ENCODE measurements at places on chromosomes 3 and 15. TPM values are rescaled to one million over a fixed set of nuclear protein-coding genes. Genes with fewer than 3 reads are reported as not detected.
A peak's percentile ranks its signal among the peaks of the same experiment; 100 is the strongest.

The ITIH1 gene
- total RNA-seq = not detected

The CHRNA3 gene
- total RNA-seq = 0.09 TPM

The SLC27A2 gene
- total RNA-seq = 3.1 TPM

The ZNF35 gene
- 2.6 TPM for total RNA-seq

The FBXW12 gene
- 6.3 TPM for total RNA-seq

The CFAP161 gene
- 0.16 TPM for total RNA-seq

DNA sequence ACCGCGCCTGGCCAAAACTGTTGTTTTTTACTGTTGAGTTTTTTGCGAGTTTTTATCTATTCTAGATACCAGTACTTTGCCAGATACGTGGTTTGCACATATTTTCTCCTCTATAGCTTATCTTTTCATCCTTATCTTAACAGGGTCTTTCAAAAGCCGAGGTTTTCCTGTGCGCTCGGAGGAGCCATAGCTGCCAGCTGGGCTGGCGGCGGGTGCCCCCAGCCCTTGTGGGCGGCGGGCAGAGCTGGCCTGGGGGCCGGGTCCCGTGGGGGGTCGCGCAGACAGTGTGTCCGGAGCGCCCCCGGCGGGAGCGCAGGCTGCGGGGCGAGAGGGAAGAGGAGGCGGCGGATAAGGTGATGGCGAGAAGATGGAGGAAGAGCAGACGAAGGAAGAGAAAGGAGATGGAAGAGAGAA, 11.1 kb upstream of the EIF4A2 start:
- peak overlapping the region; percentile 6 for H3K27ac ChIP-seq
- H3K4me1 ChIP-seq = no peaks in the 10 kb centered on the region
- H3K36me3 ChIP-seq = no peaks in the 10 kb centered on the region
- no peak for DNase-seq

GRCh38 chr3:190127195-190127594, 6.5 kb upstream of the P3H2 start:
- no peaks in the 10 kb centered on the region for H3K27me3 ChIP-seq
- no peaks in the 10 kb centered on the region for H3K4me1 ChIP-seq
- DNase-seq = no peak
- H3K36me3 ChIP-seq = no peaks in the 10 kb centered on the region

- DNase-seq = no peak
- H3K4me3 ChIP-seq = no peak overlapping the region
These were observed 8.6 kb upstream of the PPM1L start for GRCh38 chr3:160747422-160747821.

DNA sequence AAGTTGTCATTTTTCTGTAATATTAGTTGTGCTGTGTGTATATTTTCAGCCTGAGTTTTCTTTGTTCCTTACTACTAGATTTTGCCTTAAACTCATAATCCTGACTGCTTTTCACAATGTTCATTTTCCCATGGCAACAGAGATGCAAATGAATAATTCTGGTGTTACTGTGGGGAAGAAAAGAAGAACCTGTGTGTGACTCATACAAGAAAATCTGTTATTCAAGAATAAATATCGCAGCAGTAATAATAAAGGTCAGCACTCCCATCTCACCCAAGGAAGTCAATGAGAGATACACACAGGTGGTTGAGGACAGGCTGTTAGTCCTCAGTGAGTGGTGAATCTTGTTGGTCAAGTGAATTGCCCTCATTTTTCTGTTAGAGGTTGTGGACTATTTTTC, 656.6 kb upstream of the NAALADL2 start:
- no peaks in the 10 kb centered on the region for H3K36me3 ChIP-seq
- H3K27ac ChIP-seq = no peak overlapping the region
- H3K4me3 ChIP-seq = no peak overlapping the region
- no peak for DNase-seq
- no peaks in the 10 kb centered on the region for H3K27me3 ChIP-seq

DNA sequence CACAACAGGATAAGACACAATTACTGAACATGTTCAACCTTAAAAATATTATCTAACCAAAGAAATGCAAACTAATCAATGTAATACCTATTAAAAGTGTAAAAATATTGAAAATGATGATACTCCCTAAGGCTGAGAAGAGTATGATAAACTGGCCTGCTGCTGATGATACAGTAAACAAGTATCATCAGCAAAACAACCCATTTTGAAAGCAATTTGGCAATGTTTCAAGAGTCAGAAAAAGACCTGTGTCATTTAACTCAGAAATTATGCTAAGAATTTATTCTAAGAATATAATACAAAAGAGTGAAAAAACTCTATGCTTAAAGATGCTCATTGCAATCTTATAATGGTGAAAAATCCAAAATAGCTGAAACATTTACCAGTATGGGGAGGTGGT, 22.1 kb downstream of the CCDC191 start:
- H3K27ac ChIP-seq = no peak overlapping the region
- H3K36me3 ChIP-seq = no peaks in the 10 kb centered on the region
- DNase-seq = no peak

DNA sequence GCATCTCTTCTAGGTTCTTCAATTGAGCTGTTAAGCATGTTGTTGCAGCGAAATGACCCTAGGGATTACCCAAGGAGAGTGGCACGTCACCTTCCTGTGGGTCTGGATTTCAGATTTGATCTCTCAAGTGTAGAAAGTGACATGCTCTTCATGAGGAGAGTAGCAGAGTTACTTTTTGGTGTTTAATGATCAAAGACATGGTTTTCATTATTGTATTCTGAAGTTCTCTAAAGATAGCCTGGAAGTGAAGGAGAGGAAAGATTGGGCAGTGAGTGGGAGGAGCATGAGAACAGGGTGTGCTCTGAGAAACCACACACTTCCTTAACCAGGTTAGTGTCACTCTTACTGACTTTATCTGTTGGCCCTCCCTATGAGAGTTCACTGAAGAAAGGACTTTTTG, 153.6 kb downstream of the AKAP13 start:
- peaks cover 22% of the 10 kb centered on the region for H3K4me1 ChIP-seq
- no peaks in the 10 kb centered on the region for H3K36me3 ChIP-seq
- no peak overlapping the region for H3K4me3 ChIP-seq
- DNase-seq = no peak
- H3K27ac ChIP-seq = no peak overlapping the region
- no peaks in the 10 kb centered on the region for H3K27me3 ChIP-seq

DNA sequence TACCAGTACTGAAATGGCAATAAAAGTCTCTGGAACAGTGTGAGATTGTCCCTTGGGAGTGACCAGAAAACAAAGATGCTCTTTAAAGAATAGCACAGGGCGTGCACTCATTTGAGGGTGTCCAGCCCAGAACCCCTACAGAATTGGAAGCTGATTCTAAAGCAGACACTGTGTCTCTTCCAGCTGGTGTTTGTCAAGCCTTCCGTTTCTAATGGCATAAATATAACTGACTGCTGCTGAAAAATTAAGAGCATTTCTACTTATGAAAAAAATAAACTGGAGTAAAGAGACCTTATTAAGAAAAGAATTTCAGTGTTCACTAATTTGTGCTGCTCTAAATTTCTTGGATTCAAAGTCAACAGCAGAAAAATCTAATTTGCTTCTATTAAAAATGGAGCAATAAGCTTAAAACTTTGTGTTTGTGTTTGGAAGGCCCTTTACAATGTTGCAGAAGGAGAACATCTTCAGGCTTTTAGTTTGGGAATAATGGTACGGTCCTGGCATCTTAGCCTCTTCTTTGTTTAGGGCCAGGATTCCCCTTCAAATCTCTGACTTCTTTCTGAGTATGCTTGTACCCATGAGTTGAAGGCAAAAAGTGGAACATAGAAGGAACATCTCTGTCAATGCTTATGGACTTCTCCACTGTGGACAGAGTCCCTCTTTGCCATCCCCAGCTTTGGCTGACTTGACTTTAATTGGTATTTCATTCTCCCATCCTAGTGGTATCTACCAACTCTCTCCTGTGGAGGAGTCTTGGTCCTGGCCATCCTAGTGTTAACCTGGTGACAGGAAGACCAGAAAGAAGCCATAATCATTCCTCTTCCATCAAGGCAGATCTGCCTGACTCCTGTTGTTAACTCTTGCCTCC, 65.9 kb downstream of the THSD4 start:
- H3K36me3 ChIP-seq = no peaks in the 10 kb centered on the region
- H3K4me1 ChIP-seq = no peaks in the 10 kb centered on the region
- no peak overlapping the region for H3K27ac ChIP-seq
- DNase-seq = no peak
- no peaks in the 10 kb centered on the region for H3K27me3 ChIP-seq

GRCh38 chr15:93524432-93524831, 435.4 kb upstream of the RGMA start:
- peak; percentile 41 for DNase-seq
- H3K4me3 ChIP-seq = no peak overlapping the region
- no peaks in the 10 kb centered on the region for H3K36me3 ChIP-seq
- no peaks in the 10 kb centered on the region for H3K4me1 ChIP-seq
- no peak overlapping the region for H3K27ac ChIP-seq

DNA sequence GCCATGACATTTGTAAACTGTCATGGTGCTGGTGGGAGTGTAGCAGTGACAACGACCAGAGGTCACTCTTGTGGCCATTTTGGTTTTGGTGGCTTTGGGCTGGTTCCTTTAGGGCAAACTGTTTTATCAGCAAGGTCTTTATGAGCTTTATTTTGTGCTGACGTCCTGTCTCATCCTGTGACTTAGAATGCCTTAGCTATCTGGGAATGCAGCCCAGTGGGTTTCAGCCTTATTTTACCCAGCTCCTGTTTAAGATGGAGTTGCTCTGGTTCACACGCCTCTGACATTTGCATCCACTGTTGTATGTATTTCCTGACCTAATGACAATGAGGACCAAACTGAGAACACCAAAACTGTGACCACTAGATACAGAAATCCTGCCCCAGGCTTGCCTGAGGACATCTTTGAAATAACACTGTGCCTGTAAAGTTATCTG, 37.6 kb downstream of the RAB8B start:
- no peak overlapping the region for H3K27ac ChIP-seq
- no peak overlapping the region for H3K4me3 ChIP-seq
- no peaks in the 10 kb centered on the region for H3K36me3 ChIP-seq
- H3K27me3 ChIP-seq = no peaks in the 10 kb centered on the region
- H3K4me1 ChIP-seq = no peaks in the 10 kb centered on the region

DNA sequence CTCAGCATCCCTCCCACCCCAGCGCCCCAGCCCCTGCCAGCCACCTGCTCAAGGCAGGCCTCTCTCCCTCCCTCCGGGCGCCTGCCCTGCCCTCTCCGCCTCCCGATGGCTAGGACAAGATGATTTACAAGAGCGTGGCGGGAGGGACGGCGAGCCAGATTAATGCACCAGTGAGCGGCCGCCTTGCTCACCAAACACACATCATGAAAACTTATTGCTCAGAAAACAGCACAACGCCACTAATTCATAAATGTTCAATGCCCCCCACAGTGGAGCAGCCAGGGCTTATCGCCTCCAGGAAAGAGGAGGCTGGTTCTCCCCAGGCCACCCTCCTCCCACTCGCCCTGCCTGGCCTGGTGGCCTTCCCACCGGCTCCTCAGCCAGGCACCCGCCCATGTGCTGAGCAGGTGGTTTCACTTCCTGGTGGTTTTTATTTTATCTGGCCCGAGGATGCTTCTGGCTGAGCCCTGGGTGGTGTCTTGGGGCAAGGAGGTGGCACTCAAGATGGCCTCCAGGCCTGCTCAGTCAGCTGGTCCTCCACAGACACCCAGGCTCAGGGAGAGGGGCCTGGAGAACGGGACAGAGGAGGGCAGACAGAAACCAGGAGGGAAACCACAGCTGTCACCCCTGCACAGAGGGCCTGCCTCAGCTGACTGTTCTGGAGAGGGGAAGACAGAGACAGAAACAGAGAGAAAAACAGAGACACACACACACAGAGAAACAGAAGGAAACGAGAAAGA, 284.9 kb downstream of the UACA start:
- H3K4me3 ChIP-seq = no peak overlapping the region
- no peaks in the 10 kb centered on the region for H3K4me1 ChIP-seq
- no peak overlapping the region for H3K27ac ChIP-seq
- no peak for DNase-seq
- no peaks in the 10 kb centered on the region for H3K36me3 ChIP-seq

- H3K27me3 ChIP-seq = no peaks in the 10 kb centered on the region
- no peak overlapping the region for H3K27ac ChIP-seq
- H3K4me1 ChIP-seq = no peaks in the 10 kb centered on the region
- no peaks in the 10 kb centered on the region for H3K36me3 ChIP-seq
These were observed 43.4 kb downstream of the NIPA2 start for GRCh38 chr15:22881739-22882440.

GRCh38 chr3:26484140-26484539, 138.4 kb upstream of the LRRC3B start:
- no peak for DNase-seq
- no peaks in the 10 kb centered on the region for H3K4me1 ChIP-seq
- H3K4me3 ChIP-seq = no peak overlapping the region
- H3K27me3 ChIP-seq = no peaks in the 10 kb centered on the region
- H3K36me3 ChIP-seq = no peaks in the 10 kb centered on the region

DNA sequence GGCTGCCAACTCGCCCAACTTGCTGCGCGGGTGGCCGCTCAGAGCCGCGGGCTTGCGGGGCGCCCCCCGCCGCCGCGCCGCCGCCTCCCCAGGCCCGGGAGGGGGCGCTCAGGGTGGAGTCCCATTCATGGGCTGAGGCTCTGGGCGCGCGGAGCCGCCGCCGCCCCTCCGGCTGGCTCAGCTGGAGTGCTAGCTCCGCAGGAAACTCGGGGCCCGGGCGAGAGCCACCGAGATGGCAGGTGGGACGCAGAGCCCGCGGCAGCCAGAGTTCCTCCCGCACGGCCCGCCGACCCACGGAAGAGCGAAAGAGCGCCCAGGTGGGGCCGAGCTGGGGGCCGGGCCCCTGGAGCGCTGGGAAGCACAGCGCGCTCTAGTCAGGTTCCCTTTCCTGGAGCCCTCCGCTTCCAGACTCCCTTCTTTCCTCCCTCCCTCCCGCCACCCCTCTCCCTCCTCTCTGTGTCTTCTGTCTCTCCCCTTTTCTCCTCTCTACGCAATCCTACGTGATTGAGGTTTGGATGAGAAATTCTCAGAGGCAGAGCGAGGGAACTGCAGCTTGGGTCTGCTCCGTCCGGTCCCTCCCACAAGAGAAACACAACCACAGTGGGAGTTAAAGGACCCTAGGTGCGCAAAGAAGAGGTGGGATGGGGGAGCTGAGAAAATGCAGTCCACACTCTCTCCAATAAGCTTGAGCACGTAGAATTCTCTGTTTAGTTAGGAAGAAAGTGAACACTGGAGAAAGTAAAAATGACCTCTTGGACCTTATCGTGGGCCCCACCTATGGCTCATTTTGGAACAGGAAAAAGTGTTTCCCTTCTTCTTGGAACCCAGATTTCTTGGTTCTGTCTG, 317.3 kb downstream of the FGF12 start:
- H3K4me1 ChIP-seq = no peaks in the 10 kb centered on the region
- no peaks in the 10 kb centered on the region for H3K27me3 ChIP-seq
- H3K36me3 ChIP-seq = no peaks in the 10 kb centered on the region
- no peak overlapping the region for H3K27ac ChIP-seq

All from pancreas (tissue), 10 donors.